ENCODE measurements at places on chromosomes 7 and 10.

DNA sequence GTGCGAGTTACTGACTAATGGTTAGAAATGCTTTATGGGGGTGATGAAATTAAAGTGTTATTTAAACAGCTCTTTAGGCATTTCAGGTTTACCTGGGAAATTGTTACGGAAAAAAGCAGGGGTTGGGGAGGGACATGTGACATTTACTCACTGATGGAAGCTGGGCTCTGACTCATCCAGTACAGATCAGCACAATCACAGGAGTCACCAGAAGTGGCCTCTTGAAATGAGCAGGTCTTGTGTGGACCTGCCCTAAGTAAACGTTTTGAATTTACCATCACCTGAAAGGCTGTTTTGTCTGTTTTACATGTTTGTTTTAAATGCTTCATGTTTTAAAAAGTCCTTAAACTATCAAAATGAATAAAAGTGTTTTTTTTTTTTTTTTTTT lies 2.3 kb downstream of the GLRX3 start:
- no peak for DNase-seq

GRCh38 chr10:121131014-121131413 lies 279.9 kb downstream of the WDR11 start:
- DNase-seq: no peak

DNA sequence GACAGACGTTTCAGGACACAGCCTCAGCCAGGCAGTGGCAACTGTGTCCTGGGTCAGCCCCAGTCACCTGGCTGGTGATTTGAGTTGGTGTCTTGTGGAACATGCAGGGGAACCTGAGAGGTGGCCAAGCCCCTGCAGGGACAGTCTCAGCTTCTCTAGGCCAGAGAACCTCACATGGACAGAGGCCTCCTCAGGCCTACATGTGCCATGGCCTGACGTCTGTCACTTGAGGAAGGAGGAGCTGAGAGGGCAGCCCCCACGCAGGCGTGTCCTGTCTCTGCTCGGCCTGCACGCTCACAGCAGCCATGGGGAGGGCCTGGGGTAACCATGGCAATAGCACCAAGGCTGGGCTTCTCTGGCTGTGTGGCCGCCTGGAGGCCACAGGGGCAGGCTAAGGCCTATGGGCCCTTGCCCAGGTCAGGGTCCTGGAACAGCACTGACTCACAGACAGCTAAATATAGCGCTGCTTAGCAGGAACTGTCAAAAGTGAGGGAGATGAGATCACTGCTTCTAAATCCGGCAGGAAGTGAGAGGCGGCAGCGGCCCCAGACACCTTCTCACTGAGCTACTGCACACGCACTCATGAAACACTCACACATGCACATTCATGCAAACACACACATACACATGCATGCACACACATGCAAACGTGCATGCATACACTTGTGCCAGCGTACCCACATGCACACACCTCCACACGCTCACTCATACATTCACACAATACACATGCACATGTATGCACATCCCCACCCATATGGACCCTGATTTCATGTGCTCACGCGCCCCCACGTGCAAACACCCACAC lies 57.0 kb downstream of the YKT6 start:
- peak; percentile 17 for DNase-seq

DNA sequence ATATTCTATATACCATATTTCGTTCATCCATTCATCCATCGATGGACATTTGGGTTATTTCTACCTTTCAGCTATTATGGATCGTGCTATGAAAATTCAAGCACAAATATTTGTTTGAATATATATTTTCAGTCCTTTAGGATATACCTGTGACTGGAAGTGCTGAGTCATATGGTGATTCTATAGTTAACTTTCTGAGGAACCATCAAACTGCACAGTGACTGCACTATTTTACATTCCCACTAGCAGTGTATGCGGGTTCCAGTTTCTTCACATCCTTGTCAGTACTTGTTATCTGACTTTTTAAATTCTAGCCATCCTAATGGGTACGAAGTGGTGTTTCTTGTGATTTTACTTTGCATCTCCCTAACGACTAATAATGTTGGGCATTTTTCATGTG lies 104.0 kb downstream of the MAPK8 start:
- no peak for DNase-seq

- DNase-seq: peak; percentile 54
Measured at GRCh38 chr10:24706479-24707118, 17.1 kb downstream of the ARHGAP21 start.
